Fibroblast of the aortic adventitia (primary cell): ENCODE measurements at places on chromosomes 2 and 18. TPM values are rescaled to one million over a fixed set of nuclear protein-coding genes. Genes with fewer than 3 reads are reported as not detected.

DNA sequence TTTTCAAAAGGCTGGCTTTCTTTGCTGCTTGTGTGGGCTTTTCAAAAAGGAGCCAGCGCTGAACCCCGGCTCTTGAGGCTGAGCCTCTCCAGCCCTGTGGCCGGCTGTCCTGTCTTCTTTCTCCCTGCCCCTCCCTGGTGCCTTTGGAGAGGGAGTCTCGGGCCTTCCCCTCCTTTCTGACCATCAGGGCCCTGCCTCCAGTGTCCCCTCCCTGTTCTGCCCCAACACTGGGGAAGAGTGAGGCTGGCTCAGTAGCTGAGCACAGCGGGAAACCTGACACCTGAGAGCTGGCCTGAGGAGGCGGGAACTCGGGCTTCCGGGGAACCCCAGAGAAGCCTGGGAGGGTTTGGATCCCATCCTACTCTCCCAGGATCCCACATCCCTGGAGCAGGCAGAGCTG lies 232.1 kb downstream of the LOXHD1 start:
- DNase-seq = no peak

GRCh38 chr2:168152902-168153530 lies 94.4 kb downstream of the STK39 start:
- DNase-seq = peak; percentile 16

DNA sequence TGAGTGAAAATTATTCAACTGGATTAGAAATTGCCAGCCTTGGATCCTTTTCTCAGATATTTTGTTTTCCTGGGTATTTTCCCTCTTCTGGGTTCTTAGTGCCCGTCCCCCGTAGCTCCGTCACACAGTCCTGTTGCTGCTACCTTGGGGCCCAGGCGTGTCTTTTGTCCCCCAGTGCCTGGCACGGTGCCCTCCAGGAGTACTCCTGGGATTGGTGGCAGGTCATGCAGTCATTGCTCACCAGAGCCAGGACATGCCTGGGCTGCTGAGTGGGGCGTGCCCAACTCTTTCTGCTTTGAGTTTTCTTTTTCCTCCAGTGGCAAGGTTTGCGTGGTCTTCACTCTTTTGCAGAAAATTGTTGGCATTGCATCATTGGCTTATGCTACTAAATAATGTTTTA lies 275.2 kb downstream of the AGAP1 start:
- DNase-seq = no peak

- no peak for DNase-seq
These were observed 1.3 kb downstream of the NT5C1B start for GRCh38 chr2:18588049-18588448.

GRCh38 chr18:43310239-43310638 lies 32.9 kb upstream of the SYT4 start:
- DNase-seq = no peak

DNA sequence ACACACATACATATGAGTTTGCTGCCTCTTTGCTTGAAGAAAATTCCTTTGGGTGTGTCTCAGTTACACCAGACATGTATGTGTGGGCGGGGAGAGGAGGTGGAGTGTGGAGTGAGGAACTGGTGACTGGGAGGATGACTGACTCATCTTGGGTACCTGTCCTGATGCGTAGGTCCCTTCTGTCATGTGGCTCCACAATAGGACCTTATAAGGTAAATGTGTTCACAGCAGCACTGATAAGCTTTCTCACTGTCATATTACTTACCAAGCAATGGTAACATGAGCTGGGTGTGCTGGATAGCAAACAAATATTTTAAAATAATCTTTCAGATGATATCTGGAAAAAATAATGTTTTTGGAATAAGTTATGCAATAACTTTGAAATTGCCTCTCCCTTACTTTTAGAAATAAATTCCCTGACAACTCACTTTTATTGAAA lies 45.1 kb downstream of the SLC9A2 start:
- peak; percentile 9 for DNase-seq

The HOXD3 gene
- 0.09 TPM in 1 of 2 replicates, not detected in the other for total RNA-seq

The DUSP2 gene
- 0.36 and 1.4 TPM in 2 replicates for total RNA-seq

The TBR1 gene
- not detected in 2 replicates for total RNA-seq

The CD8B2 gene
- total RNA-seq = not detected in 2 replicates
